ENCODE measurements at places on chromosomes 6 and 20.

GRCh38 chr20:63937596-63937995 lies 18.6 kb downstream of the UCKL1 start:
- no peak for DNase-seq

DNA sequence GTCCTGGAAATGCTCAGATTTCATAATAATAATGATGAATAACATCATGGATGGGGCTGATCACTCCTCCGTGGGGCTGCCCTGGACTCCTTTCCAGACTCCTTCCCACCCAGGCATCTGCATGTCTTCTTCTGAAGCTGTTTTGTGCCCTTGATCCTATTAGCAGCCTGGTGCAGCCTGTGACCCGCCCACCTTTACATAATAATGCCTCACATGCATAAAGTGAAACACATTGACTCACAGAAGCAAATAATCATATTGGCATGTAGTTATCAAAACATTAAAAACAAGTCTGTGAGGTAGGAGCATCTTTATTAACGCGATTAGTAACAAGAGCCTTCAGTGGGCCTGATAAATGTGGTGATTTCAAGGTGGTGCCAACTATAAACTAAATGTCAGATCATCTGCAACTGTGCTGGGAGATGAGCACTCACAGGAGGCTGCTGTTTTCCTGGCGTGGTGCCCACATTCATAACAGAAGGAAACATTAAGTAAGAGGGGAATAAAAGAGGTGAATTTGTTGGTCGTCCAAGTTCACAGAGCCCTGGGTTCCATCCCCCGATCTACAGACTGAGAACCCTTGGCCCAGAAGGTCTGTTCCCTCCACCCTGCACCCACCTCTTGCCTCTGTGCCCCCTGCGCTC lies 344.7 kb downstream of the CDH4 start:
- DNase-seq, result no peak

DNA sequence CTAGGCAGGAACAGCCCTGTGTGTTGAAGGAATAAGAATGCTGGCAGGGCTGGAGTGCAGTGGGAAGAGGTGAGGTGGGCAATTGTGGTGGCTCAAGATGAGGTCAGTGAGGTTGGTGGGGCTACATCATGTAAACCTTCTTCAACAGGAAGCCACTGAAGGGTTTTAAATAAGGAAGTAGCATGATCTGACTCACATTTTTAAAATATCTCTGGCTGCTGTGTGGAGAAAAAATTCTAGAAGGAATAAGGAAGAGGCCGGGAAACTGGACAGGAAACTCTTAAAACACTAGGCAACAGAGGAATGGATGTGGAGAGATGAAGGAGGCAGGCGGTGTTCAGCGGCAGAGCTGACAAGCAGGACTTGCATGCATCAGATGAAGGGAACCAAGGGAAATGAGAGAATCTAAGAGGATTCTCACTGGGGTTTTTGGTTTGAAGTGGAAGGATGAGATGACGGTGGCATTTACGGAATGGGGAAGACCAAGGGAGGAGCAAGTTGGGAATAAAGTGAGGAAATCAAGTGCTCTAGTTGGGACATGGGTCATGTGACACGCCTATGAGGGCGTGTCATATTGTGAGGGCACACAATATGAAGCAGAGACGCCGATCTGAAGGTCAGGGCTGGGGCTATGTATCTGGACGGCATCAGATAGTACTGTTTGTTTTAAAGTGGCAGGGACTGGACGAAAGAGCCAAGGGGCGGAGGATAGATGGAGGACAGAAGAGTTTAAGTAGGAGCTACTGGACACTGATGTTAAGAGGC lies 18.2 kb downstream of the TMEM242 start:
- no peak for DNase-seq

GRCh38 chr20:47964149-47964548 lies 178.9 kb upstream of the SULF2 start:
- no peak for DNase-seq

- no peak for DNase-seq
Observed at GRCh38 chr6:108380876-108381275, 86.0 kb downstream of the AFG1L start.

DNA sequence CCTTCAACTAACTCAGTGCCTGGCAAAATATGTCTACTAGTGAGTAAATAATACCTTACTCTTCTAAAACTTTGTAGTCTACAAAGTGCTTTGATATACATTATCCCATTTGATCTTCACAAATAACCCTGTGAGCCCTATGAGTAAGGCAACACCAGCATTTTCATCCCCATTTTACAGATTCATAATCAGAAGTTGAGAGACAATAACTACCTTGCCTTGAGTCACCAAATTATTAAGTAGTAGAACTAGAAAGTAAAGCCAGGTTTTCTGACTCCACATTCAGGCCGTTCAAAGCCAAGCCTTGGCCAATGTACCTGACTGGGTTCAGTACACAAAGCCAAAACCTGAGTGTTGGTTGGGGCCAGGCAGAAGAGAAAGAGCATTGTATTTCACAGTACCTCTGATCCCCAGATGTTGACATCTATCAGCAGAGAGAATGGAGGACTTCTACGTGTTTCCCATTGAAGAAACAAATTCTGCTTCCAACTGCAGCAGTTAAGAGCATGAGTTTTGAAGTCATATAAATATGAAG lies 111.3 kb upstream of the LGSN start:
- DNase-seq, result no peak

DNA sequence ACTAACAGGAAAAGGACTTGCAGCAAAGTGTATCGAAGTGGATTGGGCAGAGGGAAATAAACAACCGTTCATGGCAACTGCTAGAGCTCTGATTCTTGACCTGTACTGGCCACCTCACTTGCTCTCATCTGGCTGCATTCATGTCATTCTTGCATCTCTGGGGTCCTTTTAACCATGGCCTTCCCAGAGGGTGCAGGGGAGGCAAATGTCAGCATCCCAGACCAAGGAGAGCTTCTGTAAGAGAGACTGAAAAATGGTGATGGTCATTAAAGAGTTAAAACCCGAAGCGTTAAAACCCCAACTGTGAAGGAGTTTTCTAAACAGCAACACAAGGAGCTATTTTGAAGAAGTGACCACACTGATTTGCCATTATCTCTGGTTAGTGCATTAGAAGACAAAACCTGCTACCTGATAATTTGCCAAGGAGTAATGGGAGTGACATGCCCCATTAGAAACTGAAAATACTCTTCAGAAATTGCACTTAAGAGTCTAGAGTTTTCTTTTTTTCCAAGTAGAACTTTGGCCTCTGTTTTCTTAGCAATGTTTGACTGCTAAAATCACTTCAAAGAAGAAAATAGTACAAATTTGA lies 62.4 kb downstream of the APCDD1L start:
- no peak for DNase-seq

GRCh38 chr6:96157018-96157565 lies 141.3 kb downstream of the FUT9 start:
- no peak for DNase-seq
